MCF 10A (cell line): ENCODE measurements at places on chromosomes 7 and 10. TPM values are rescaled to one million over a fixed set of nuclear protein-coding genes. Genes with fewer than 3 reads are reported as not detected.

Gene TMEM178B
- 0.02 TPM in 1 of 2 replicates, not detected in the other for total RNA-seq

Gene KIAA1217
- total RNA-seq = 48.3 and 48.7 TPM in 2 replicates

Gene SERPINE1
- total RNA-seq = 56.7 and 80.6 TPM in 2 replicates

Gene SLC16A9
- total RNA-seq = 0.54 and 0.84 TPM in 2 replicates

DNA sequence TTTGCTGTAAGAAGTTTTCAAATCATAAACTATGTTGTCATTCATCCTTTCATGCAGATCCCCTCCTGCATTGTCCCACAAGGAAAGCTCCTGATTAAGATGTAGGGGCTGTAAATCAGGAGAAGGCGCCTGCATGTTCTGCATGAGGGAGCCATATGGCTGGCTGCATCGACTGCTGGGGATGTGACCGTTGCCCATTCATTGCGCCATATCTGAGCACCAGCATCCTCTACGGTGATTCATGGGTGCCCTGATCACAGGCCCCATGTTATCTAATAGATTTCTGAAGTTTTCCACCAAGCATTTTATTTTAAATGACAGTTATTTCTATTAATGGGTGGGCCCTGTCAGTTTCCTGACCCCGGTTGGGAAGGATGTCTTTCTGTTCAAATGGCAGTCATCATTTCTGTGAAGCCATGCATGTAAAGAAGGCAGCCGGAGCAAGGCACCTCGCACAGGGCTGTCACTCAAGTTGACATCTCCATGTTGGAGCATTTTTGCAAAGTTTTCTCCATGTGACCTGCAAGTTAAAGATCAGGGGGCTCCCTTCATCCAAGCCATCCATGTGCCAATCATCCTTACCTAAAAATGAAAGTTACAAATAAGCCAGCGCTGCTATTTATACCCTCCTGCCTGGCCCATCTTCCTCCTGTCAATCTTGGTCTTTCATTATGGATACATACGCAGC lies 128.8 kb downstream of the TEX36 start:
- no peaks in the 10 kb centered on the region for H3K4me1 ChIP-seq
- no peak overlapping the region for H3K4me3 ChIP-seq
- H3K27ac ChIP-seq = no peak overlapping the region
- H3K36me3 ChIP-seq = no peaks in the 10 kb centered on the region
- H3K27me3 ChIP-seq = peaks cover 76% of the 10 kb centered on the region
- no peak for DNase-seq

DNA sequence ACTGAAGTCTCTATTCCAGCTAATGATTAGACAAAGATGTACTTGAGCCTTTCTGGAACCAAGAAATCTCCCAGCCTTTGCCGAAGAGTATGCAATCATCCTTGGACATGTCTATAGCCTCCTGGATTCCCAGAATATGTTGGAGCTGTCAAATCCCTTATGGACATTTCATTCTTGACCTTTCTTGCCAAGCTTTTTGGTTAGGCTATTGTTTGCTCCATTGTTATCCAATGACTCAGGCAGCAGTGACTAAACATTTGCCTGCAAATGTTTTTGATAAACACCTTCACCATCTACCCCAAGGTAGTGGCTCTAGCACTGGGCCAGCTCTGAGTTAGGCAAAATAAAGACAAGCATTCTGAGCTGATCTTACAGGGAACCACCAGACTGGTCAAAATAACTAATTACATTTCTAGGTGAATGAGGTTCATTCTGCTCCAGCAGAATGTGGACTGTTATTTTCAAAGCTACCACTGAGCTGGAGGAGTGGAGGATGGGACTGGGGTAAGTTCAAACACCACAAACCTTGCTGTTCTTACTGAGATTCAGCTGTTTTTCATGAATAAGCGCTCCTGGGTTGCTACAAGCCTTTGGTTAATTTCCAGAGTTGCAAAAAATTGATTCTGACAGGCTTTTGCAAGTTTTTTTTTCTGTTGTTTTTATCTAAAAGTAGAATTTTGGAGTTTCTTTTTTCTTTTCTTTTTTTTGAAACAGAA lies 81.0 kb downstream of the TMEM270 start:
- DNase-seq = peak; percentile 75
- no peak overlapping the region for H3K4me3 ChIP-seq
- no peak overlapping the region for H3K27ac ChIP-seq

DNA sequence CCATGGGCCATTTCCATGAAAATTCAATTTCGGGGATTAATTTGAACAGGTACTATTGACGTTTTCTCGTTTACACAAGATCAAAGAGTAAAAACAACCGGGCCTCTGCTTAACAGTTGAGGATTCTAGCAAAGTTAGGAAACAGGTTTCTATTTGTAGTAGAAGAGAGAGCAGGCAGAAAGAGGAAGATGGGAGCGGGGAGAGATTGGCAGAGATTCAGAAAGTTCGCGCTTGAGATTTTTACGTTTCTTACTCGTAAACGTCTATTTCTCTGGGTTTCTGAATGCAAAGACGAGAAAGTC lies 571 bp upstream of the VWC2 start:
- no peaks in the 10 kb centered on the region for H3K36me3 ChIP-seq
- H3K4me3 ChIP-seq = no peak overlapping the region
- H3K27me3 ChIP-seq = peaks cover 33% of the 10 kb centered on the region
- H3K27ac ChIP-seq = no peak overlapping the region
- DNase-seq = no peak
- H3K4me1 ChIP-seq = no peaks in the 10 kb centered on the region

- DNase-seq = no peak
- H3K36me3 ChIP-seq = no peaks in the 10 kb centered on the region
- no peaks in the 10 kb centered on the region for H3K27me3 ChIP-seq
These were observed 354.2 kb downstream of the GFRA1 start for GRCh38 chr10:115918812-115919211.

DNA sequence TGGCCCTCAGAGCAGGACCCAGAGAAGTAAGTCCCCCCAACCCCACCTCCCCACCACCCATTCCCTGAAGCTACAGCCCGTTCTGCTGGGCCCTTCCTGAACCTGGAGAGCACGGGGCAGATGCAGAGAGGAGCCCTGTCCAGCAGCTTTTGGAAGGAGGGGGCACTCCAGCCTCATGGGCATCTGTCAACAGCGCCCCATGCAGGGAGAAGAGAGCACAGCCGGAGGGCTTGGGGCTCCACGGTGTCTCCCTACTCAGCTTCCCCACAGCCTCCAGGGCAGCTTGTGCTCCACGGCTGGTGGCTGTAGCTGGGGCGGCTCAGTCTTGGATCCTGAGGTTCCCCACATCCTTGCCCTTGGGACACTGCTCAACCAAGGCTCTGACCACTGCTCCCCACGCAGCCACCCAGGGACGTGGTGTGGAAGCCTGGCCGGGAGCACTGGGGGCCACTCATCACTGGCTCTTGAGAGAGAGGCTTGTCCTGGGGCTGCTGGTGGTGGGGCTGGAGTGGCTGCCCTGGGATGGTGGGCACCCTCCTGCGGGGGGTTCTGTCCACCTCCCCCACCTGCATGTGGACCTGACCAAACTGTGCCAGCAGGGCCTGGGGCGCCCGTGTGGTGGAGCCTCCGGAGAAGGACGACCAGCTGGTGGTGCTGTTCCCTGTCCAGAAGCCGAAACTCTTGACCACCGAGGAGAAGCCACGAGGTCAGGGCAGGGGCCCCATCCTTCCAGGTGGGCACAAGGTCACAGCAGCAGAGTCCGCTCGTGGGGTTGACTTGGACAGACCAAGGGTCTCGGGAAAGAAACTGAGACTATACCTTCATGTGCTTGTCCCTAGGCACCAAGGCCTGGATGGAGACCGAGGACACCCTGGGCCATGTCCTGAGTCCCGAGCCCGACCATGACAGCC lies 4.5 kb downstream of the PRAP1 start:
- DNase-seq = no peak
- H3K4me3 ChIP-seq = no peak overlapping the region
- no peak overlapping the region for H3K27ac ChIP-seq
- no peaks in the 10 kb centered on the region for H3K27me3 ChIP-seq
- no peaks in the 10 kb centered on the region for H3K36me3 ChIP-seq
- H3K4me1 ChIP-seq = peaks cover 6% of the 10 kb centered on the region

- H3K36me3 ChIP-seq = peaks cover 6% of the 10 kb centered on the region
- peak overlapping the region; percentile 96 for H3K4me3 ChIP-seq
- DNase-seq = peak; percentile 34
- H3K4me1 ChIP-seq = peaks cover 26% of the 10 kb centered on the region
- H3K27ac ChIP-seq = peak overlapping the region; percentile 99
These were observed 906 bp downstream of the CDK1 start for GRCh38 chr10:60778971-60779796.

GRCh38 chr10:118966076-118966849 lies 63.3 kb upstream of the NANOS1 start:
- no peaks in the 10 kb centered on the region for H3K27me3 ChIP-seq
- H3K4me3 ChIP-seq = no peak overlapping the region
- H3K27ac ChIP-seq = no peak overlapping the region

DNA sequence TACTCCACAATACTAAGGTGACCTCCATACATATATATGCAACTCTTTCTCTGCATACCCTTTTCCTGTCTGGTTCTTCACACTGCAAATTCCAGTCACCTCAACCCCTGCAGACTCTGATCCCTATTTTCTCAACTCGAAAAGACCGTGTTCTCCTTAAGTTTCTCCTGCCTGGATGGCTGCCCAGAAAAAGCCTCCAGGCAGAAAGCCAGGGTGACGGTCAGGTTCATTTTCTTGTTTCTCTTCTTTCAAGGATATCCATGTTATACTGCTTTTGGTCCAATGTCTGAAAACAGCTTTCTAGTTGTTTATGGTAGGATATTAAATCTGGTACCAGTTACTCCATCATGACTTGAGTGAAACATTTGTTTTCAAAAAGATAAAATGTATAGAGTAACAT lies 267.8 kb upstream of the MYO3A start:
- no peak overlapping the region for H3K4me3 ChIP-seq
- DNase-seq = peak; percentile 3
- H3K36me3 ChIP-seq = no peaks in the 10 kb centered on the region
- peaks cover 85% of the 10 kb centered on the region for H3K27me3 ChIP-seq
- no peak overlapping the region for H3K27ac ChIP-seq
- no peaks in the 10 kb centered on the region for H3K4me1 ChIP-seq

- H3K27ac ChIP-seq = peak overlapping the region; percentile 36
- H3K4me1 ChIP-seq = peaks cover 34% of the 10 kb centered on the region
- H3K27me3 ChIP-seq = no peaks in the 10 kb centered on the region
- DNase-seq = peak; percentile 49
- peak overlapping the region; percentile 72 for H3K4me3 ChIP-seq
- peaks cover 25% of the 10 kb centered on the region for H3K36me3 ChIP-seq
These were observed 2.6 kb downstream of the PSMG3 start for GRCh38 chr7:1567049-1567771.
